ENCODE measurements at places on chromosomes 2 and 18.

DNA sequence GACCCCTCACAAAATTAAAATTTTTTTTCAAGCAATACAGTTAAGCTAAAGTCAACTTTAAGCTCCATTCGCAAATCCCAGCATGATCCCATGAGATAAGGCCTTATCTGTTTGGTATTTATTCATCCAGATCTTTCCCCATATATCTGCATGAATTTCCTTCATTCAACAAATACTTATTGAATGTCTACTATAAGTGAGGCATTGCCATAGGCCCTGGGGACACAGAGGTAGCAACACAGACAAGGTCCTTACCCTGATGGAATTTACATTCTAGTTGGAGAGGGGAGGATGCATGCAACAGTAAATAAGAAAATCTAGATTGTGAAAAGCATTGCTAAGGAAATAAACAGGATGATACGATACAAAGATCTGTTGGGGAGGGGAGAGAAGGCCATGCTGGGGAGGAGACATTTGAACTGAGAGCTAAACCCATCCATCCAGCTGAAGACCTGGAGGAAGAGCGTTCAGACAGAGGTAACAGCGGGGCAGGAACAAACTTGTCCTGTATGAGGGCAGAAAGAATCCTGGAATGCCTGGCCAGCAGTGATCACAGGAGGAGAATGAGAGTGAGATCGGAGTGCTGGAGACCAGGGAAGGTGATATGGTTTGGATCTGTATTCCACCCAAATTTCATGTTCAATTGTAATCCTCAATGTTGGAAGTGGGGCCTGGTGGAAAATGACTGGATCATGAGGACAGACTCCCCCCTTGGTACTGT is 71.6 kb downstream of the SDC1 start:
- no peak for DNase-seq

DNA sequence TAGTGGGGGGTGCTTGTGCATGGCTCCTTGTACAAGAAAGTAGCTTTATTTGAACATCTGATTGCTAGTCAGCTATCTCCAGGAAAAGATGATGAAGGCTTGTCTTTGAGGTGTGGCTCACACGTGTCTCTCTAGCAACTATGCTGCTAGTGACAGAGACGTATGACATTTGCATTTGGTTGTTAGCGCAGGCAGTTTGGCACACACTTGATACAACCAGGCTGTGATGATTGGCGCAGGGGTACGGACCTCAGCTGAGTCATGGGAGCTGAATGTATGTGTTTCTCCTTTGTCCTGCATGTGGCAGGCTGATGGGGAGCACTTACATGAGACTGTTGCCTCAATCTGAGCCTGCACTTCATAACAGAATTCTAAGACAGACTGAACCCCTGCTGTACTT is 29.6 kb downstream of the PTCD3 start:
- no peak for DNase-seq

GRCh38 chr2:113157118-113157896 is 16.5 kb upstream of the PSD4 start:
- no peak for DNase-seq

- no peak for DNase-seq
Measured at GRCh38 chr2:18777250-18777812, 188.0 kb upstream of the NT5C1B start.

DNA sequence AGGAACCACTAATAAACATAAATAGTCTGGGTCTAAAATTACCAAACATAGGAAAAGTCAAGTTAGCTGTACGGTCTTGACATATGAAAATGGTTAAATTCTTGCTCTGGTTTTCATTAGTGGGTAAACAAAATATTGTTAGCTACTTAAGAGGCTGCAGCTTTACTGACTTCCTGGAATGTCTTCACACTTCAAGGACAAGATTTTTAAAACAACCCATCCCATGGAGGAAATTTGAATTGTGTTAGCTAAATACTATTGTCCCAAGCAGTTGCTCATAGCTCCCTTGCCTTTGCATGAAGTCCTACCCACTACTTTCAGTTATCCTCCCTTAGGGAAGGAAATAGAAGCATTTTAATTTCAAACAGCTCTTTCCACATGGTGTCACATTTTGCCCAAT is 128.5 kb downstream of the EPHA4 start:
- no peak for DNase-seq

DNA sequence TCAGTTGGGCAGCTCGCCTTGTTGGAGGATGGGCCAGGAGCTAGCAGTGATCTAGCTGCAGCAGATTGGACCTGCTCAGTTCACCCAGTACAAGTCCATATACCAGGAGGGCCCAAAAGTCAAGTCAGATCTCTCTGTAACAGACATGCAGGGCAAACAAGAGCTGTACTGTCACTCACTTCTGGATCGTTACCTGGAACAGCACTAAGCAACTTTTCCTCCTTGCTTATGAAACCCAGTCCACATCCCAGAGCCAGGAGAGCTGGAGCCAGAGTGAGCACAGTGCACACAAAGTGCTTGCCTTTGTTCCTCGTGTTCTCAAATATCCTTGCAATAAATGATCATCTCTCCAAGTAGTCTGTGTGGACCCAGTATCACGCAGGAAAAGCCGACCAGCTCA is 244.1 kb upstream of the FOSL2 start:
- DNase-seq = no peak

- no peak for DNase-seq
Measured at GRCh38 chr2:30780776-30781330, 26.4 kb downstream of the CAPN13 start.

DNA sequence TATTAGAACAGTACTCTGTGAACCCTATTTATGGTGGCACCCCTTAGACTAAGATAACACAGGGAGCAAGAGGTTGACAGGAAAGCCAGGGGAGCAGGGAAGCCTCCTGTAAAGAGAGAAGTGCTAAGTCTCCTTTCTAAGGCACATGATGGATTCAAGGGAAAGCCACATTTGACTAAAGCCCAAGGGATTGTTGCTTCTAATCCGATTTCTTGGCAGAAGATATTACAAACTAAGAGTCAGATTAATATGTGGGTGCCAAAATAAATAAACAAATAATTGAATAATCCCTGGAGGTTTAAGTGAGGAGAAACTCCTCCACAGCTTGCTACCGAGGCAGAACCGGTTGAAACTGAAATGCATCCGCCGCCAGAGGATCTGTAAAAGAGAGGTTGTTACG is 333.2 kb downstream of the SOX11 start:
- no peak for DNase-seq

- no peak for DNase-seq
Measured at GRCh38 chr2:64943387-64944150, 45.6 kb upstream of the SLC1A4 start.

GRCh38 chr2:49286726-49287125 is 132.4 kb upstream of the FSHR start:
- DNase-seq = no peak

DNA sequence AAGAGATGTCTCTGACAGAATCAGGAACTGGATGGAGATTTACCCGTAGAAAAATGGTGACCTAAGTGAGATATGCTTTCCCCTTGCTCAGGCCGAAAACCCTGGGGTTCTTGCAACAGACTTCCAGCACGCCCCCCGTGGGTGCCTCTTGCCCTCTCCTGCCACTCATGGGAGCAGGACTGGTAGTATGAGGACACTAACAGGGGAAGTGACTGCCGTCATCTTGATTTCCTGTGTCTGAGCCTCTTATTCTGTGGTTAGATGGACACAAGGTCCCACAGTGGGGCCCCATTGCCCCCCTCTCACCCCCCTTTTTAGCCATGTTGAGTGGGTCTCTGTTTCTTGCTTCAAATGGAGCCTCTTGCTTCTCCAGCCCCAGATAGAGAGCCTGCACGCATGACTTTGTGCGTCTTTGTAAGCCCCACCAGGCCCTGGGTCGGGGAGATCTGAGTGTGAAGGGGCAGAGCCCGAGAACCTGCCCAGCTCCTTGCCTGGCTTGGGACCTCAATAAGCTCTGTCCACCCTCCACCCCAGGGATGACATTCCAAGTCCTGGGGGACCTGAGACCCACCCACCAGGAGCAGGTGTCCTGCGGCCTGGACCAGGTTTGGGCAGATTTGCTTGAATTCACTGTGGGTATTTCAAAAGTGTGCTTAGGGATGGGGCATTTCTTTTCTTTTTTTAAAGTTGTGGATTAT is 12.6 kb downstream of the GNLY start:
- DNase-seq = no peak

GRCh38 chr2:44833171-44834069 is 108.1 kb upstream of the SIX3 start:
- DNase-seq = no peak

GRCh38 chr2:169803480-169803879 is 4.8 kb downstream of the SSB start:
- DNase-seq = no peak

GRCh38 chr2:57842531-57842930 is 204.1 kb upstream of the VRK2 start:
- no peak for DNase-seq

- no peak for DNase-seq
Measured at GRCh38 chr18:76174451-76174850, 320.6 kb downstream of the ZNF516 start.

DNA sequence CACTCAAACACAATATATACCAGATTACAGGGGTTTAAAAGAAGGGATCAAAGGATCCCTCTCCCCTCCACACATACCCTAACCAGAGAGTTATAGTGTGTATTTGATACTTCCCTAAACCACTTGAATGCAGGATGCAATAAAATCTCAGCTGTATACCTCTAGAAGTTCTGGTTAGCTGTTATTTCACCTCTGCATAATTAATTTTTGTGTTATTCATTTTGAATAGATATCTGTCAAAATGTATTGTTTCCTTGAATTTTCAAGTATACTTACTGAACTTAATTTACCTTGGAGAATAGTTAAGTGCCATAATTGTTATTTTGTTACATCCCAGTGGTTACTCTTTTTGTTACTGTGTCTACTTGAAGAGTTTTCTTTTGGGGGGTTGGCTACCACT is 34.5 kb downstream of the DDX1 start:
- DNase-seq = no peak

GRCh38 chr2:24915796-24916195 is 4.2 kb downstream of the ADCY3 start:
- DNase-seq = no peak

GRCh38 chr2:113077921-113078320 is 10.2 kb downstream of the IL1F10 start:
- no peak for DNase-seq

DNA sequence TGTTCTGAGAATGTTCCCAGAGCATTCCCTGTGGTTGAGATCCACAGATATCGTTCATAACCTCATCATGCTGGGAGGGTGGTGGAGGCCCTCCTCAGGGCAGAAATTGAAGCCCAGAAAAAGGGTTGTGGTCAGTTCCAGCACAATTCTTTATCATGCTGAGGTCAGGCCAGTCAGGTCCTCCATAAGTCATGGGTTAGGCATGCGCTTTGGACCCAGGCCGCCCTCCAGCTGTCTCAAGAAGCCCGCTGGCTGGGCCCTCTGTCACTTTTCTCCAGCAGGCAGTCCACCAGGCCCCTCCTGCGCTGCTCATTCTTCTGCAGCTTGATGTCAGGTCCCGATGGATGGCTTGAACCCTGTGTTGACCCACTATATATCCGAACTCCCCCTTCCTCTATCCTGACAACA is 151.1 kb upstream of the NT5C1B start:
- no peak for DNase-seq

DNA sequence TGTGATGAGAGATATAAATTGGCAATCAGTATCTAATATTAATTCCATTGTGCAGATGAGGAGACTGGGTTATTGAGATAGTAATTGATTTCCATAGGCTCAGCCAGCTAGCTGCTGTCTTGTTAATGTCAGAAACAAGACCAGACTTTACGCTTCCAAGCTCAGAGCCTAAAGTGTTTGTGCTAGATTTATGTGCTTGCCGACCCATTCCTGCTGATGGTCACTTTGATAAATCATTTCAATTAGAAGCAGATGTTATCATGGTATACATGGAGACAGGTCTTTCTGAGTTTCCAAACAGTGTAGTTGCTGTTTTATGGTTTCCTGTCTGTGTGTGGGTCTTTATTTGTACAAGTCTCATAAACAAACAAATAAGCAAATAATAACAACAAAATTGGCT is 92.8 kb downstream of the AQP4 start:
- DNase-seq = no peak

- no peak for DNase-seq
Measured at GRCh38 chr18:39019989-39020388, 1454.4 kb upstream of the CELF4 start.

DNA sequence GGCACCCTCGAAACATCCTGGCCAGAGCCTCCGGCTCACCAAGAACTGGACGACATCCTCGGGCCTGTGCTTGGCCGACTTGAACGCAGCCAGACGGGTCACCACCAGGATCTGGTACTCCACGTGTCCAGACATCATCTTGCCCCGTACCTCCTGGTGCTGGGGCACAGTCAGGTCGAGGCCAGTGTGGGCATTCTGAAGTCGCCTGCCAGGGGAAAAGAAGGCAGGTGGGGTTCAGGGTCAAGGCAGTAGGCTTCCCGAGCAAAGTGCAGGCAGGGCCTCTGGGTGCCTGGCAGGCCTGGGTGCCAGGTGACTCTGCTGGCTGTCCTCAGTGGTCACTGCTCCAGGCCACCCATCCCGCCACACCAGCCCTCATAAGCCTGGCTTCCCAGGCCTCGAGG is 5.6 kb downstream of the HS1BP3 start:
- DNase-seq = no peak

- no peak for DNase-seq
Measured at GRCh38 chr18:37529863-37530262, 35.7 kb downstream of the CELF4 start.

GRCh38 chr2:113677330-113677729 is 50.3 kb downstream of the RABL2A start:
- no peak for DNase-seq

DNA sequence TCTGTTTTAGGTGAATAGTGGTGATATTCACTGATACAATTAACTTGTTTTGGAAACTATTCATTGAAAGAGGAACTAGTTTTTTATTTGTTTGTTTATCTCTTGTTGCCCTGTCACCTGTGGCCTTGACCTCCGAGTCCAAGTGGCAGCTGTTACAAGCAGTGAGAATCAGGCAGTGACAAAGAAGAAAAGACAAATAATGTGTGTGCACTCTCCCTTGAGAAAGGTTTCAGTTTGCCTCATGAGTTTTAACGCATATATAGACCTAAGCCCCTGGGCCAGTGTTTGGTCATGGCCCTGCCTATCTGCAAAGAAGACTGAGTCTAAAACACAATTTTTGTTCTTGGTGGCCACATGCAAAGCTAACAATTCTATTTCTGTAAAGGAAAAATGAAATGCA is 15.3 kb downstream of the KYNU start:
- no peak for DNase-seq

GRCh38 chr2:208256192-208256782 is 1.4 kb upstream of the IDH1 start:
- no peak for DNase-seq

GRCh38 chr18:78984941-78985784 is 5.5 kb downstream of the SALL3 start:
- DNase-seq = no peak

Measured in activated naive CD8-positive, alpha-beta T cell treated with anti-CD3 and anti-CD28 coated beads, Interleukin-2, amount 50 U/mL, for 16 hours (primary cell).